B cell (primary cell): ENCODE measurements at places on chromosomes 3 and 15.

DNA sequence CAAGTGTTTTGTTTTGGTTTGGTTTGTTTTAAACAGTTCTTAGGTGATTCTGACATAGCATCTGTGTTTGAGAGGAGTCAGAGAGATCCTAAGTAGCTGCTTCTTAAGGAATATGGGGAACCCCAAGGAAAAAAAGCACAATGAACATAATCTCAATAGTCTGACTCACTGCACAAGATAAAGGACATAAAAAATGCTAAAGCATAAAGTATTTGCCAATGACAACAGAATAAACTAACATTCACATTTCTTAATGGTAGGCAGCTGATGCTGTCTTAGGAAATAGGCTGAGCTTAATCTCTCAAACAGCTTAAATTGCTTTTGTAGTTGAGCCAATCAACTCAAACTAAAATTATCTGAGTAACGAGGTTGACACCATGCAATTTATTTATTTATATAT, 2.9 kb downstream of the NCEH1 start:
- no peak for DNase-seq

GRCh38 chr15:33086500-33087121, 107.9 kb downstream of the FMN1 start:
- peak; percentile 43 for DNase-seq

- peak; percentile 68 for DNase-seq
Observed at GRCh38 chr3:43769097-43769884, 78.6 kb downstream of the ABHD5 start.

- DNase-seq: no peak
Observed at GRCh38 chr3:134974624-134975023, 179.6 kb downstream of the EPHB1 start.

- no peak for DNase-seq
Observed at GRCh38 chr3:159899166-159899565, 89.5 kb upstream of the IL12A start.

DNA sequence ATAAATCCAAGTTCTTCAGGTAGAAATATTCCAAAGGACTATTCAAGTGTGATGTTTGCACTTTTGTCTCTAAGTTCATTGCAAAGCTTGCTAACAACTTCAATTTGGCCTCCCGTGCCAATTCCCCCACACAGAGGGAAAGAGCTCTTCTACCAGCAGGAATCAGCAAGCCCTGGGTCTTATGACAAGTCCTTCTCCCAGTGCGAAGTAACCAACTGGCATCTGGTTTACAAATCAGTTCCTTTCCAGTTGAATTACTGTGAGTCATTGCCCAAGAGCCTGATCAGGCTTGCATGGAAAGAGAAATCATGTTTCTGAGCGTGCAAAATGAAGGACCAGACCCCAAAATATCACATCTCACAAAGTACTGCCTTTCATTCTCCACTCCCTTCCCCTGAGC, 62.7 kb upstream of the SLCO3A1 start:
- no peak for DNase-seq

DNA sequence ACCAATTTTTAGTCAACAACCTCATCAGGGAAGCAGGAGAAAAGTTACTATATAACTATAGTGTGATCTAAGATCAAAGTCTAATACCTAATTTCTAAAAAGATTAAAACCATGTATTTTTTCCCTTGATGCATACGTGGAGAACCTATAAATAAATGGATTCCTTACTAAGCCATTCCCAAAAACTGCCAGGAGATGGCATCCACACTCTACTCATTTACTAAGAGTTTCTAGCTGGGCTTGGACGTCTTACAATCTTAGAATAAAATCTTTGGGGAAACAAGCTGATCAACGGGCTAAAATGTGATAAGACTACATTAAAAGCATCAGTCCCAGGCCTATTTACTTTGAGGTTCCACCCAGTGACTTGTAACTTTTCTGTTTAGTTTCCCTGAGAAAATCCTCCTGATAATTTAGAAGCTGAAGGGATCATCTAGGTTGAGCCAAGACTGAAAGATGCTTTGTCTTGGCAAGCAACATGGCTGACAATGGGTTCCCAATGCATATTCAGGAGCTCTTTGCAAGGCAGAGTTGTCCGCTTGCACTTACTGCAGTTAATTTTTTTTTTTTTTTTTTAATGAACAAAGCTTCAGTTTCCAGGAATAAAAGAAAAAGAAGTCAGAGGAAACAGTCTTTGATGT, 85.5 kb upstream of the FGF12 start:
- peak; percentile 10 for DNase-seq

DNA sequence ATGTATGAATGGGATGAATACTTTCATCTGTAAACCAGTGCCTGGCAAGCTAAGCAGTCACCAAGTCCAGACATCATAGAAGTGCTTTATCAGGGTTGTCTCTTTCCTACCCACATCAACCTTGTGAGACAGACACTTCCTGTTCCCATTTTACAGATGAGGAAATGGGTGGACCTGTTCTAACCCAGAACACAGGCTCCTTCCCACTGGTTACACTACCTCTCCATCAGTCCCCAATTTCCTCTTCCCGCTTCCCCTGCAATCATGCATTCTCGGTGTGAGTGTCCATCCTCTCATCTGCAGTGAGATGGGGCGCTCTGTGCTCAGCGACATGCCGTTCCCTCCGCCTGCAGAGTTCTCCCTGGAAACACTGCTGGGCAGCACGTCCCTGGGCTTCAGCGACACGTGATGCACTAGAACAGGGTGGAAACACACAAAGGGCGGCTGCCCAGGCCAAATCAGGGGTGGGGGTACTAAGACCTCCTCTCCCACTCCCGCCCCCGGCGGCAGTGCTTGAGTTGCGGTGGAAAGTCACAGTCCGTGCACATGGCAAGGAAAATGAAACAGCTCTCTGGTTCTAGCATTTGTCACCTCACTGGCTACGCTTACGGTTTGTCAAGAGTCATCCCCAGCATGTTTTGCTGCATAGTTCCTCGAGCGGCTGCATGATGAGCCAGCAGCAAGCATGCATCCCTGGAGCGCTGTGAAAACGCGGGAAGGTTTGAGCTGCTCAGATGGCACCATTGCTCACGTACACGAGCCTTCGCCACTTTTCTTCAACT, 201.1 kb downstream of the ADAMTS17 start:
- DNase-seq: no peak

DNA sequence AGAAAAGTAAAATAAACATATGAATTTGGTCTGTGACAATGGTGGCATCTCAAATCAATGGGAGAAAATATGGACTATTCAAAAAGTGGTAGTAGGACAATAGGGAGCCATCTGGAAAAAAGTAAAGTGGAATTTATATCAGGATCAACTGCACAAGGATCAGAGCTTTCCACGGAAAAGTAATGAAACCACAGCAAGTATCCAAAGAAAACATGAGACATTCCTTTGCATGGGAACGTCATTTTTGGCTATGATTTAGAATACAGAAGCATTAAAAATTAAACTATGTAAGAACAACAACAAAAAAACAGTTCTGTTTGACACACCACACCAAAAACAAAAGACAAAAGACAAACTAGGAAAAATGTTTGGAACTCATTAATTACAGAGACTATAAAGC, 18.7 kb downstream of the CRBN start:
- DNase-seq: no peak

DNA sequence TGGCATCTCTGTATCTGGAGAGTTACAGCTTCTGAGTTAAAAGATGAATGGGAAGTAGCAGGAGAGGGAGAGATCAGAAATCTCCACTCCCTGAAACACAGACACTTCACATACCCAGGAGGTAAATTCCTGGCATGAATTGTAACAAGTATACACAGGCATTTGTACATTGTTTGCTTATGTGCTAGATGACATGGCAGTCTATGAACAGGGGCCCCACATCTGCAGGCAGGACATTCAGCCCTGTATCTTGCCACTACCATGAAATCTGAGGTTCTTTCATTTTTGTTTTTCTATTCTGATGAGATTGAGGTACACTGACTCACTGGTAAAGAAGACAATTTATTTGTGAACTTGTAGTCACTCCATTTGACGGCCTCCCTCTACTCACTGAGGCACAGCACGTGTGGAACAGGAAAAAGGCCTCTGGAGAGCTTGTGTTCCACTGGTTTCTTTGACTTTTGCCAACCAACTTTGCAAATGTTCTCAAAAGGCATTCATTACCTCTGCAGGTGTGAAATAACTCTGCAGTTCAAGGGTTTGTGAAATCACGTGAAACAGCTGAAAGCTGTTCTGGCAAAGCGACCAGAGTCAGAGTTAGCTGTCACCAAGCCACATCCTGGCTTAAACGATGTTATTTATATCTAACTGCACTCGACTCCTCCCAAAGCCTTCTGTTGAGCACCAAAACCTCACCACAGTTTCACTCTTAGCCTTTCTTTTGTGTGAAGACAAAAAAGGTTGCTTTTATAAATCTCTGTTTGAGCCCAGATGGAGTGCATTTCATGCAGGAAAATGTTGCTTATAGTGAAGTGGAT, 401.3 kb upstream of the CFAP20DC start:
- peak; percentile 62 for DNase-seq

- no peak for DNase-seq
Observed at GRCh38 chr3:106213954-106214353, 345.1 kb upstream of the CBLB start.

DNA sequence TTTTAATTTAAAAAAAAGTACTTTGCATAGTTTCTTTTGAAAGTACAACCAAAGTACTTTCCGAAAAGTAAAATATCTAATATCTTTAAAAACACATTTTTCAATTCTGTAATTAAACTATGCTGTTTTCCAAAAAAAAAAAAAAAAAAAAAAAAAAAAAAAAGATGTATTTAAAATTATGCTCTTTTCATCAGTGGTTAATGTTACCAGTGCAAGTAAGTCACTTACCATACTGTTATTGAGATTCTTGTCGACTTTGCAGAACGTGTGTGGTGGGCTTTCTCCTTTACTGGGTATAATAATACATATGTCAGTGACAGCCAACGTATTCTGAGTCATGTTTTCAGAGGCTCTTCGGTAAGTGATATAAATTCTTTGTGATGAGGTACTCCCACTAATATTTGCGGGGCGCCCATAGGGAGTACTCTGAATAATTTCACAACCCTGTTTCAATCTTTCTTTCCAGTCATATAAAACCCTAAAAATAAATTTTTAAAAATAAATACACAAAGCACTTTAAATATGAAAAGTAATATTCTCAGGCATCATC, 39.9 kb downstream of the DENND4A start:
- DNase-seq: no peak

- DNase-seq: no peak
Observed at GRCh38 chr15:82790321-82790720, 15.5 kb downstream of the FSD2 start.

DNA sequence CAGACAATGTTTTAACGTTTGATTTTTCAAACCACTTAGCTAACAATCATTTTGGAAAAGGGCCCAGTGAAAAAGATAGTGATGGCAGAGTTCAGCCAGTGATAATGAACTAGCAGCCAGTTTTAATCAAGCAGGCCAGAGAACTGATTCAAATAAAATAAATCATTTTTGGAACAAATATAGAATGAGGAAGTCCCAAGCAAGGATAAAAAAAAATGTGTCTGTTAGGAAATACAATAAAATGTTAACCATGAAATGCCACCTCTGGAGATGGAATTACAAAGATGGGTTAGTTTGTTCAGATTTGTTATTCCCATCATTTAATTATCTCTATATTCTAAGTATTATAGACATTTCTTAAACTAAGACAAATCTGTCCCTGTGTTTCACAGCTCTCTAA, 1.1 kb downstream of the HERC1 start:
- DNase-seq: peak; percentile 19

- DNase-seq: no peak
Observed at GRCh38 chr15:99930696-99931095, 197.5 kb upstream of the LYSMD4 start.

- no peak for DNase-seq
Observed at GRCh38 chr3:98027085-98027446, 8.0 kb downstream of the GABRR3 start.

- DNase-seq: no peak
Observed at GRCh38 chr3:195069501-195070251, 201.3 kb downstream of the XXYLT1 start.

- DNase-seq: peak; percentile 25
Observed at GRCh38 chr3:111594205-111594604, 941 bp downstream of the ZBED2 start.

DNA sequence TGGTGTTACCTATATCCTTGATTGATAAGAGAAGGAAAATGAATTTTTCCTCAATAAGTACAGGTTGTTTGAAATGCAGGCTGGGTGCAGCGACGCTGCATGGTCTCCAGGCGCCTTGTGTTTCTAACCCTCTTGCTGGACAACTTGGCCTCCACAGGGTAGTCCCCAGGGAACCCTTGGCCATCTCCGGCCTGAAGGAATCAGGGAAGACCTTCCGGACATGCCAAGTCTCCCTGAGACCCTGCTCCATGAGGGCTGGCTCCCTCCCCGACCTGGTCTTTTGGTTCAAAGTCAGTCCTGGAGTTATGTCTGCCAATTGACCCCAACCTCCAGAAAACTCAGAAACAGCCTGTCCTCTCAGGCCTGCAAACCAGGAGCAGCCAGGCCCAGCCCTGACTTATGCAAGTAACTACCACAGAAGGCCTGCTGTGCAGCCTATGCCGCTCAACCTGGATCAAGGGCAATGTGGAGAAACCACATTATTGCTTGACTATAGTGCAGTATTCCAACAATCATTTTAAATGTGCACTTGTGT, 98.3 kb downstream of the LIPC start:
- DNase-seq: no peak

GRCh38 chr15:40796512-40796911, 10.4 kb upstream of the ZFYVE19 start:
- no peak for DNase-seq

DNA sequence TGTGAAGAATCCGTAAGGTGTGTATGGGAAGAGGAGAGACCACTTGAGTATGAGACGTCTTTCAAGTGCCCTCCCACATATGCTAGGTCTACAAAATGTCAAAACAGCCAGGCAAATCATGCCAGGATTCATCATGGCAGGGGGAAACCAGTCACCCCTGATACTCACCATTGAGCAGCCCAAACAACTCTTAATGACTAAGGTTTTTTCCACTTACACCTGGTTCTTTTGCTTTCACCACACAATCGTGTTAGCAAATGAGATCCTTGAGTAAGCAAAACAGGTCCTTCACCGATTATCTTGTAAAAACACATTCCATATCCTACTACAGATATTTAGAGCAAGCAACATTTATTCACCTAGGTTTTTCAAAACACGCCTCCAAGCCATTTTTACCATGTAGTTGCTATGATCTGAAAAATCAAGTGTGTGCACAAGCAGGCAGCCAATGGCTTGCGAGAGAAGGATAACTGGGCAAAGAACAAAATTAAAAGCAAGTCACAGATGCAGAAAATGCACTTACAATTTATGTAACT, 177.5 kb upstream of the LPP start:
- no peak for DNase-seq
